ENCODE measurements at places on chromosomes 4 and X. TPM values are rescaled to one million over a fixed set of nuclear protein-coding genes. Genes with fewer than 3 reads are reported as not detected.

The SCD5 gene
- 36.6 TPM for total RNA-seq

The MAP7D2 gene
- 2.8 TPM for total RNA-seq

The NALF2 gene
- 1.8 TPM for total RNA-seq

The SCFD2 gene
- total RNA-seq, result 11.2 TPM

The CTSO gene
- 12.3 TPM for total RNA-seq

DNA sequence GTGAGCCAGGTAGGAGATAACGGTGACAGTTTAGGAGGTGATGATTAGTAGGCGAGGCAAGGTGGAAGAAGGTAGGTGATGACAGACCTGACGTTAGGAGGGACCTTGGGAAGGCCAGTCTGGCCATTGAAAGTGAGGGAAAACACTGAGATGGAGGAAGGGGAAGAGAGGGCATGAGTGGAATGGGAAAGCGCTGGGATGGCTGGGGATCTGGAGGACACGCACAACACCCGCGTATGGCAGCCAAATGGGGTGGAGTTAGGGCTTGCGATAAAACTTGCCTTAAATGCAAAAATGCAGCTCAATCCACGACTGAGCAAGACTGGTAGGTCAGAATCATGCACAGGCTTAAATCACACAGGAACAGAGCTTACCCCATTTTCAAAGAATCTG lies 605 bp upstream of the CDKL2 start:
- no peak for DNase-seq

DNA sequence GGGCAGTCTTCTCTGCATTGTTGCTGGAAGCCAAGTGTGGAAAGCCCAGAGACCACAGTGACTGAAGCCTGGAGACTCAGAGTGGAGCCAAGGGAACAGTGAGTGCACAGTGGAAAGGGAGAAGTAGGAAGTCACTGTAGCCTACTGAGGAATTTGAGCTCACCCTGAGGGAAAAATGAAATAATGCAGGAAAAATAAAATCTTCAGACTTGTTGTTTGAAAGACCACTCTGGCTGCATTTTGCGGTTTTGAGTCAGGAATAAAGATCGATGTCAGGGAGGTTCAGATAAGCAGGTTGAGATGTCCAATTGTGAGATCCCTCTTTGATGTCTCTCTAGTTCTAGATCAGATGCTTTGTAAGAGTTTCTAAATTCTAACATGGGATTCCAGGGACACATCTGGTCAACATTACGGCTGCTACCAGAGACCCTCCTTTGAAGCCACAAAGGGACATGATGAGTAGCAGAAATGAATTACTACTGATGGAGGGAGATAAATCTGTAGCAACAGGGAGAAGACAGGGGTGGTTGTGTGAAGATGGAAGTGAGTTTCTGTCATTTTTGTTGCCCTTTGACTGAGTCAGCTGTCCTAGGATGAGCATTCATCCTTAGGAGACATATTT lies 8.4 kb downstream of the ADH4 start:
- DNase-seq, result no peak

- peak; percentile 81 for DNase-seq
These were observed 1.3 kb upstream of the EOLA1 start for GRCh38 chrX:149539283-149540130.

DNA sequence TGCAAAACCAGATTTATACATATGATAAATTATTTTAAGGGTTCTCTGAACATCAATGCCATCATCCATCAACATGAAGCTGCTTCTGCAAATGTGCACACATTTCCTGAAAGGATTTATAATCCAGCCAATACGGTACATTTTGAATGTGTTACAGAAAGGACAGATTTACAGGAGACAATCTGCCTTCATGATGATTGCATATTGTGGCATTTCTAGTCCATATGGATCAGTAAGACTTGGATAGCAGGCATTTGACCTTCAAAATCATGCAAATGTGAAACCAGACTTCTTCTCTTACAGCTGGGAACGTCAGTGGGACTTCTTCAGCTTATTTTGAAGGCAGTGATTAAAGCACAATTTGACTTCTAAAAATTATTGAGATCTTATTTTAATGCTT lies 217.3 kb upstream of the GK2 start:
- no peak for DNase-seq

GRCh38 chrX:154074199-154074598 lies 23.3 kb downstream of the MECP2 start:
- no peak for DNase-seq

DNA sequence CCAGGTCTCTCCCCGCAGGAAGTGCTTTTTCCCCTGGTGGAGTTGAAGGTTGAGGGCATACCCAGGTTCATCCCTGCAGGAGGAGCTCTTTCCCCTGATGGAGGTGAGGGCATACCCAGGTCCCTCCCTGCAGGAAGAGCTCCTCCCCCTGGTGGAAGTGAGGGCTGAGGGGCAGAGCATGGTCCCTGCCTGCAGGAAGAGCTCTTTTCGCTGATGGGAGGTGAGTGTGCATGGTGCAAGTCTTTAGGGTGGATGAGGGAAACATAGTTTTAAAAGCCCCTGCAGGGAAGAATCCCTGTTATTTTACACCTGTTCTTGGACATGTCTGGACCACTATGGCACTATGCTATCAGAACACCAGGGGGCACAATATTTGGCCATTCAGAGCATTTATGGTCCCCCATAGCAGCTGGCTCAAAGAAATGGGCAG lies 43.7 kb upstream of the PUDP start:
- no peak for DNase-seq

DNA sequence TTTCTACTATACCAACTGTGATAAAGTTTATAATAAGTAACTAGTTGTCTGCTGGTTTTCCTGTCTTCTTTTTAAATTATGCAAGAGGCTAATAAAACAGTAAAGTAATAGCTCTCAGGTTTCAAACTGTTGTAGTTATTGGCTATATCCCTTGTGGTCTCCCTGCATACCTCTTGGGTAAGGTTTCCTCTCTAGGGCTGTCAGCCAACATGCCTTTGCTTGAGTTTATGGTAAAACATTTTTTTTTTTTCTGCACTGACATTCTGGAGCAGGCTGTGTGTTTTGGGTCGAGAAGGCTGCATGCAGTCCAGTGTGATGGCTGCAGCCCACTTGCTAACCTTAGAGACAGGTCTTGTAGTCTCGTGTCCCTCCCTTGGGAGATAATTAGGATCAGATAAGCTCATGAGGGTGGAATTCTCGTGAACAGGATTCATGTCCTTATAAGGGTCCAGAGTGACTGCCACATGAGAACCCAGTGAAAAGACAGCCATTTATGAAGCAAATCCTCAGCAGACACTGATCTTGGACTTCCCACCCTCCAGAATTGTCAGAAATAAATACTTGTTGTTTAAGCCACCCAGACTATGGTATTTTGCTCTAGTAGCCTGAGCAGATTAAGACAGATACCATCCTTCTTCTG lies 831.2 kb downstream of the CCSER1 start:
- no peak for DNase-seq

DNA sequence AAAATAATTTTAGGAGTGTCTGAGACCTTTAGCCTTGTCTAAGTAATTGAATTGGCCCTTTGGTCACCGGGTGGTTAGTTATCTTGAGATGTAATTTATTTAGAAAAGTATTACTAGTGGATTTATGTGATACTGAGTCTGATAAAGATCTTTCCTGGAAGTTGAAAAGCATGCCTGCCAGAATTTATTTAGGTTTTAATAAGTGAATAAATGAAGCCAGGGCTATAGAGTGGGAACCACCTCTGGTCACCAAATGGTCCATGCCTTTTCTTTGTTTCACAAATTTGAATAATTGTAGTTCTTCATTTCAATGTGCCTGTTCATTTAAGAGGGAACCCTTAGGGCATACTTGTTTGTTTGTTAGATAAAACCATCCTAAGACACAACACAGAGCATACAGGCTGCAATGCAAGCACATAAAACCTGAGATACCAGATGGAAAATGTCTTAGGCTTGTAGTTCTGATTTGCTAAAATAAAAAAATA lies 627.8 kb downstream of the ADGRL3 start:
- no peak for DNase-seq

- no peak for DNase-seq
These were observed 54.4 kb downstream of the FAT1 start for GRCh38 chr4:186669159-186669731.

DNA sequence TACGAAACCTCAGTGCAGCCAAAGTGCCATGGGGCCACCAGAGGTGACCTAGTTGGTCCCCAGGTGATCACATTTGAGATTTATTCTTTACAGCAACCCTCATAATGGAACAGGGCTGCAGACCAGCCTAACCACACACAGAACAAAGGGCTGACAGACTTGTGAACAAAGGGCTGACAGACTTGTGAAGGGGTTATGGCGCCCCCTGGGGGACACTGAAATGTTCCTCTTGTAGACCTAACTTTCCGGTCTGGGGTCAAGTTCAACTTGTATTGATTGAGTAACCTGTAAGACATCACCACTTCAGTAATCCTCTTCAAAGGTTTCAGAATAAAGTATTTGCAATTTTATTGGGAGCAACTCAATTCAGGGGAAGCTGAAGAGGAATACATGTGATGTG lies 175.9 kb upstream of the RPS6KA3 start:
- no peak for DNase-seq

DNA sequence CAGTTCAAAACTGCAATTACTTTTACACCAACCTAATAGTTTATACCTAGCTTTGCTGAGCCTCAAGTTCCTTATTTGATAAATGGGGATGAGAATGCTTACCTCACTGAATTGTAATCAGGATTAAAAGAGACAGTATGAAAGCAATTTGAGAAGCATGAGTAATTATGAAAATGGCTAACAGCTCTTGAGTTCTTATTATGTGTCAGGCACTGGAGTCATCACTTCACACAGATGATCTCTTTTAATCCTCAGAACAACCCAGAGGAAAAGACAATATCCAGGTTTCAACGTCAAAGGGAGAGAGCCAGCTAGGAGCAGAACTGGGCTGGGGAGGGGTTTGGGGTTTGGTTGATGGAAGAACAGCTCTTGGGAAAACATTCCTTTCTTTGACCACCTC lies 221.0 kb upstream of the NWD2 start:
- no peak for DNase-seq

- peak; percentile 71 for DNase-seq
These were observed 1.5 kb downstream of the MAB21L2 start for GRCh38 chr4:150583287-150584110.

DNA sequence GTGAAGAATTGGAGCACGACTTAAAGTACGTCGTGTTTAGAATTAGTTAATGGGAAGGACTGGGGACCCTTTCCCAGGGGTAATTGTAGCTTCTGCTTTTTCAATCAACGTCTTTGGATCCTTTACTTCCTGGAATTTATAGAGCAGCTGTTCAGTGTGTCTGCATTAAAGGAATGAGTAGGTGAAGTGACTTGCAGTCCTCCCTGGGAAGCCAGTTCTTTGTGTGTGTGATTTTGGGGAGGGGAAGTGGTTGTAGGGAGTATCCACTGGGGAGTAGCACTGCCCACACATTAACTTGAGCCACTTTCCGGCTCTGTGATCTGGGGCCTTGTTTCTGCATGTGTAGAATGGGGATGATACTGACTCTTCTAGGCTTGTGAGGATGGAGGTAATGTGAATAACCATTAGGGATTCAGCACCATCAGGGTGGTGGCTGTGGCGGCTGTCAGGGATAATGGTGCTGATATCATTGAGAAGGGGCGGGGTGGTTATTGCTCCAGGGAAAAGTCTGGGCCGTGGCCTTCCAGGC lies 54.7 kb downstream of the TMEM131L start:
- DNase-seq, result no peak

DNA sequence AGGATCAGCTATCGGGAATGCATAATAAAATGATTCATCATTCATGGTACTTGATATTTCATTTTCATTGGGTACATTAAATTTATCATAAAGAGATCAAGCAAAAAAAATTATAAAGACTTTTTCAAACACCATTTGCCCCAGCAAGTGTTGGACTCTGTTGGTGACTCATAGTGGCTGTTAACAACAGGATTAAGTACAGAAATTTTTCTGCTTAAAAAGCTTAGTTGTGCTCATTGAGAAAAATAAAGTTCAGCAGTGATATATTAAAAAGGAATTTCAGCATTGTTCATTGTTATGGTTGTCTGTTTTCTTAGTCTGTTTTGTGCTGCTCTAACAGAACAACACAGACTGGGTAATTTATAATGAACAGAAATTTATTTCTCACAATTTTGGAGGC lies 86.2 kb upstream of the PCDH10 start:
- DNase-seq, result no peak

- no peak for DNase-seq
These were observed 62.8 kb downstream of the FAM9B start for GRCh38 chrX:8971116-8971515.

DNA sequence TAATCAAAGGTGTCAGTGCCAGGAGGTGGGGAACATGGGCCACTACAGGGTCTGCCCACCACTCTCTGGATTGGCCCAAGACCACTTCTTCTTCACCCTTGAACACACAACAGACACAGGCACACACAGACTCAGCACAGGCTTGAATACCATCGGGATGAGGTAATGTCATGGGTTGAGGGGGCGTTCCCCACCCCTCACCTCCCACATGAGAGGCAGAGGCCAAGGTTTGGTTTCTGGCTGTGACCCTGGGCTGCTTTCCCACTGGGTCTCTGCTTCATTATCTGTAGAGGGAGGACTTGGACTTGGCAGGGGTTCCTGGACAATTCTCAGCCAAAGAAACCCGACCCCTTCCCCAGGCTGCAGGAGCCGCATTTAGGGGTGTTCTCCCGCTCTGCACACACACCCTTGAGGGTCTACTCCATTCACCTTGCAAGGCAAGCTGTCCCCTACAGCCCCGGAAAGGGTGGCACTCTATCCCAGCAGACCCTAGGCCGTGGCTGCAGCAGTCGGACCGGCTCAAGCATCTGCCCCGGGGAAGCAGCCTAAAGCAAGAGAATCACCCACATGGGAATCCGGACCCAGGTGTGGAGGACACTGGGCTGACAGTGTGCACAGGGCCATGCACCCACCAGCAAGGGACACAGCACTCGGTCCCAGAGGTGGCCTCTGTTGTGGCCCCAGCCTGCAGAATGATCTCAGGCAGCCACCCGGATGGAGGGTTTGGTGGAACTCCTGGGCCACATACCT lies 62.4 kb downstream of the TRMT44 start:
- DNase-seq, result no peak

DNA sequence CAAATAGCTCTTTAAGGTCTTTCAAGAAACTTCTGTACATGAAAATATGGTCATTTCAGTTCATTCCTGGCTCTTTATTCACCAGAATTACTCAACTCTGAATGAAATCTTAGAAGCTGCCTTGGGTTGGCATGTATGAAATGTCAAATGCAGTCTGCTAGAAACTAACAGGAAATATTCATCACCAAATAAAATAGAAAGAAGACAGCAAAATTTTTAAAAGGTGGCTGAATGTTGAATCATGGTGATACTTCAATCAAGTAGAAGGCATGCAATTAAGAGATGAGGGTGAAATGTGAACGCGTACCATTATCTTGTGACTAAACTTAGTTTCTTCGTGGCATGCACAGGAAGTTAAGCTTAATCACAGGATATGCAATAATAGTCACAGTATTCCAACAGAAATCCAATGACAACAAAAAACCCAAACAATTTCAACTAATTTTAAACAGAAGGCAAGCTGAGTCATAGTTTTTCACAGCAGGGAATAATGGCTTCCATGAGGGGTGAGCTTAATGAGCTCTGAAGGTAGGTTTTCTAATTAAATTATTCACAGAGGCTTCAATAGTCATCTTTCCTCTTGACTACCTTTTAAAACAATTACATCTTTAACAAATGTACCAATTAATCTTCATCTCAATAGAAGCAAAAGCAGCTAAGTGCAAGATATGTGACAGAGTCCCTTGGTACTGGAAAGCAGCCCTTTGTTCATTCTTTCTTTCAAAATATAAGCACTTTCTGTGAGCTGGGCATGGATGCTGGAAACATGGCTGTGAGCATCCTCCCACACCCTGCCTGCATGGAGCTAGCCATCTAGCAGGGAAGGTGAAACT lies 44.5 kb downstream of the SCFD2 start:
- DNase-seq, result no peak

GRCh38 chrX:136198678-136199243 lies 51.4 kb downstream of the FHL1 start:
- no peak for DNase-seq

GRCh38 chr4:896216-896615 lies 35.9 kb downstream of the GAK start:
- DNase-seq, result no peak

All from type B pancreatic cell (in vitro differentiated cells).